ENCODE measurements at places on chromosomes 4 and X.

- DNase-seq: no peak
Observed at GRCh38 chr4:114249561-114249960, 270.1 kb upstream of the ARSJ start.

- DNase-seq: no peak
Observed at GRCh38 chr4:96073461-96073860, 233.6 kb downstream of the PDHA2 start.

GRCh38 chr4:170497112-170497511 lies 407.4 kb upstream of the AADAT start:
- no peak for DNase-seq

- DNase-seq: no peak
Observed at GRCh38 chr4:161721947-161722346, 441.9 kb downstream of the FSTL5 start.

Data from stimulated activated CD8-positive, alpha-beta memory T cell treated with anti-CD3 and anti-CD28 coated beads, Interleukin-15, amount 100 ng/mL, for 24 hours (primary cell).